ENCODE measurements at places on chromosomes 6 and 20.

DNA sequence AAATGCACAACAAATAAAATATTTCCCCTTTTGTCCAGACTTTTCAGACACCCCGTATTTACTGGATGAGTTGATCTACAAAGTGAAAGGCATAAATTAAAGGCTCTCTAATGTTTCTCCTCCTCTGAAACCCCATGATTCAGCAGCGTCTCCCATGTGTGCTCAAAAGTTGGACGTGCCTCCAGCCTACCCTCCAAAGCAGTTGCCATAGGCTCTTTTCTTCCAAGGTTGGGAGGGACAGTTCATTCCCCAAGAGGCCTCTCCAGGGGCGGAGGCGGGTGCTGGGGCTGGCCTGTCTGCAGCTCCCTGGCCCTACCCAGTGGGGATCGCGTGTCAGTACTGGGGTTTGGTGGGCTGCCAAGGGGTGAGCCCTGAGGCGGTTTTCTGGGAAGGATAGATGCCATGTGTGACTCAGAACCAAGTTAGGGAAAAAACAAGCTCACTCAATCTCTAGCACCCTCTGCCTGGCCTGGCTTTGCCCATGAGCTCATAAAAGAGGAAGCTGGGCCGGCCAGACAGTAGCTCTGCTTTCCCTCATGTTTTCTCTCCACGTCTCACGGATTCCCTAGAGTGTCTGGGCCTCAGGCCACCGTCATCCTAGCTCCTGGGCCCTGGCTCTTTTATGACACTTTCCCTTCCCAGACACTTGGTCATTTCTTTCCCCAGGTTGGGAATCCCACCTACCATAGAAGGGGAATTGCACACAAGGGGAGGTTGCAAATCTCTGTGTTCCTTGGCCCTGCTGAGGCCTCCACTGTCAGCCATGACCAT lies 8.0 kb upstream of the IER3 start:
- no peak for DNase-seq

- DNase-seq: no peak
These were observed 112.1 kb downstream of the ASXL1 start for GRCh38 chr20:32470025-32470861.

- no peak for DNase-seq
These were observed 4.1 kb upstream of the KCNQ5 start for GRCh38 chr6:72617721-72618120.

DNA sequence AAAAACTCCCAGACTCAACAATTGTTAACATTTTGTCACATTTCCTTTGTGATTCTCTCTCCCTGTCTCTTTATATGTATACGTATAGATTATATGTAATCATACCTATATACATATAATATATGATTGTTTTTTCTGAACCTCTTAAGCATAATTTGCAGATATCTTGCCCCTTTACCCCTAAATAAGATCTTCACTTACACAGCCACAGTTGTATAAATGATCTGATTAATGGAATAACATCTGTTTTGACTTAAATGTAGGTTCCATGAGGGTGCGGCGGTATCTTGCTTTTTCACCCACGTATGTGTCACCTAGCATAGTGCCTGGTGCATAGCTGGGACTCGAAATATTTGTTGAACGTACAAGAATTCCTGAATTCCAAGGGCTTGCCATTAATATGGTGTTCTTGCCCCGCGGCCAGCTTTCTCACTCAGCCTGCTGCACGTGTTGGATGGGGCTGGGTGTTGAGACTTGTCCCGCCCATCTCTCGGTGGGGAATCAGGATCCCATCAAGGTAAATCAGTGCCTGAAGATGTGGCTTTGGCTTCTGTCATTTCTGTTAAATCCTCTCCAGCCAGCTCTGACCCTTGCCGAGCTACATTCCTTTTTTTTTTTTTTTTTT lies 10.4 kb upstream of the MANBAL start:
- DNase-seq: no peak

- DNase-seq: no peak
These were observed 36.5 kb upstream of the CST7 start for GRCh38 chr20:24912397-24913075.

DNA sequence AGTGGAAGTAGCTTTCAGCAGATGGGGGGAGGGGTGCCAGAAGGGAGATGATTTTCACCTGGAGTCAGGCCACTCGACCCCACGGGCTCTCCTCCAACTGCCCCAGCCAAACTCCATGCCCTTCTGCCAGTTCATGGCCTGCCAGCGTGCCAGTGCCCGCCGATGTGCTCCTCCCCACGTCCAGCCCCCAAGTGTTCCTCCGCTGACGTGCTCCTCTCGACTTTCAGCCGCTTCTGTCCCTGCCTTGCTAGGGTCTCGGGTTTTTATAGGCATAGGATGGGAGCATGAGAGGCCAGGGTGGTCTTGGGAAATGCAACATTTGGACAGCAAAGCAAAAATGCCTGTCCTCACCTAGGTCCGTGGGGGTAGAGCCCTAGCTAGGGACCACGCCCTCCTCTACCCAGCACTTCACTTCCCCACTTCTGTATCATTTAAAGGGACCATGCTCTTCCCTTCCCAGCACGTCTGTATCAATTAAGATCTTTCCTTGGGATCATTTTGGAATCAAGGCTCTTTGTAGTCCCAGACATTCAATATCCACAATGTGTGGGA lies 54.4 kb downstream of the PRND start:
- DNase-seq: no peak

GRCh38 chr6:85394853-85395538 lies 54.9 kb upstream of the NT5E start:
- DNase-seq: no peak

GRCh38 chr6:136016228-136017225 lies 165.0 kb downstream of the PDE7B start:
- no peak for DNase-seq

GRCh38 chr6:168706471-168707177 lies 265.6 kb downstream of the SMOC2 start:
- no peak for DNase-seq

DNA sequence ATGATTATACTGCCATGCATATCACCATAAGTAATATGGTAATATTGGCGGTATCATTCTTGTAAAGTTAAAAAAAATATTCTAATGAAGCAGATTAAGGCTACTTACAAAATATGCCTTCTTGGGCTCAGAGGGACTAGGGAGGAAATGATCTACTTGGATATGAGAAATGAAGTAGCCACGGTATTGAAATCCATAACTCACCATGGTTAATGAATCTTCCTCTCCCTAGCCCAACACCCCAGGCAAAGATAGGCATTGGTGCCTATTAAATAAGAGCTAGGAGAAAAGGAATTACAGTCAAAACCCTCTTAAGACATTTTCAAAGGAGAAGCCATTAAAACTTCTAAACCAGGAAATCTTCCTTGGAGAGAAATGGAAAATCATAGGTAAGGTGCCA lies 280.5 kb downstream of the TFAP2B start:
- no peak for DNase-seq

GRCh38 chr20:35012227-35013069 lies 56.8 kb downstream of the MYH7B start:
- no peak for DNase-seq

- DNase-seq: no peak
These were observed 4.1 kb downstream of the ANGPT4 start for GRCh38 chr20:911882-912600.

- no peak for DNase-seq
These were observed 303.9 kb upstream of the DEFB112 start for GRCh38 chr6:50353603-50354002.

DNA sequence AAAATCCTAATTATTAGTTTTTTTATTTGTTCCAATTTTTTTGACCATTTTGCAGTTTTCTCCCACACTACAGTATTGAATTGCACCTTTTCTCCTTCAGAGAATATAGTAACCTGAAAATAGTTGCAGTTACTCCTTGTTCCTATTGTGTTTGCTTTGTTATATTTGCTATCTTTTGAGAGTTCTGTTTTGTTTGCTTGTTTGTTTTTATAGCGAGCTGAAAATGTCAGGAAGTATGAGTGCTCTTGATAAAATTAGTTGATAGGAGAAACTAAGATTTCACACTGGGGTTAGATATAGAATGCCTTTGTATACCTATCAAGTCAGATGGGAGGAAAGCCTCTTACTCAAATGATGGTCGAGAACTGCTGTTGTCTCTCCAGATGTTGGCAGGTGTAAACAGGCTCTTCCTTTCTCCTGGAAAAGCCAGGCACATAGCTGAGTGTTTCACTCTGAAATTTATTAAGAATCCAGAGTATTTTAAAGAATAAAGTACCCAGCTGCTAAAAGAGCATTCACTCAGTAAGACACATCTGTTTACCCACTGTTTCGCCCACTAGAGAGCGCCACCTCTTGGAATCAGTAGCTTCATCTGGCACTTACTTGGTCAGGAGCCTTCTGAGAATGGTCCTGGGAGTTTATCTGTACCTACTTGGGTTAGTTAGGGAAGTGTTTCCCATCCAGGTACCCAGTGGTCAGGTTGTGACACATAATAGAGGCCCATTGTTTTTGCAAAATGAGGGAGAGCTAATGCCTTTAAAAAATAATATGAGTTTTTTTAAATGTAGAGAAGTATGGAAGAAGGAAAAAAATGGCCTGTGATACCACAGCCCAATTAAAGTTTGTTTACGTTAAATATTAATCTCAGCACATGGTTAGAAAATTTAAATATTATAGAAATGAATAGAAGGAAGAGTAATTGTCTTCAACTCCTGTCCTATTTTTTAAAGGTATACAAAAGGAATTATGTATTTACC lies 11.2 kb downstream of the NT5DC1 start:
- no peak for DNase-seq

- no peak for DNase-seq
These were observed 179.3 kb downstream of the BMP7 start for GRCh38 chr20:57087102-57087501.

GRCh38 chr20:24499472-24499871 lies 30.0 kb downstream of the SYNDIG1 start:
- DNase-seq: no peak

- DNase-seq: no peak
These were observed 107.2 kb upstream of the SASH1 start for GRCh38 chr6:148235446-148235845.

- no peak for DNase-seq
These were observed 202.6 kb downstream of the DTNBP1 start for GRCh38 chr6:15460110-15460727.

DNA sequence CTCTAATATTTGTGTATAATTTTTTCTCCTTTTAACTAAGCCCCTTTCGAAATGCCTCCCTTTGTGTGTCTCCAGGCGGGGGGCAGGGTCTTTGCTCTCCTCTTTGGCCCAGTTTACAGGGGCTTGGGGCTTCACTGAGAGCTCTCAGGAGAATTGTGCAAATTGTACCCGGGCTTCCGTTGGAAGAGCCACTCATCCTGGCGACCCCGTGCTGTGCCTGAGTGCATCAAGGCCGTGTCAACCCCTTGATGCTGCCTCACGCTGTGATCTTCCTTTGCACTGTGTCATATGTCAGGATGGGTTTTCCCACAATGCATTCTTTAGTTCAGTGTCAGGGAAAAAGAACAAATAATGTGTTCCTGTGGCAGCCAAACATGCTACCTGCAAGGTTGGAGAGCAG lies 118.0 kb upstream of the POU3F2 start:
- no peak for DNase-seq

DNA sequence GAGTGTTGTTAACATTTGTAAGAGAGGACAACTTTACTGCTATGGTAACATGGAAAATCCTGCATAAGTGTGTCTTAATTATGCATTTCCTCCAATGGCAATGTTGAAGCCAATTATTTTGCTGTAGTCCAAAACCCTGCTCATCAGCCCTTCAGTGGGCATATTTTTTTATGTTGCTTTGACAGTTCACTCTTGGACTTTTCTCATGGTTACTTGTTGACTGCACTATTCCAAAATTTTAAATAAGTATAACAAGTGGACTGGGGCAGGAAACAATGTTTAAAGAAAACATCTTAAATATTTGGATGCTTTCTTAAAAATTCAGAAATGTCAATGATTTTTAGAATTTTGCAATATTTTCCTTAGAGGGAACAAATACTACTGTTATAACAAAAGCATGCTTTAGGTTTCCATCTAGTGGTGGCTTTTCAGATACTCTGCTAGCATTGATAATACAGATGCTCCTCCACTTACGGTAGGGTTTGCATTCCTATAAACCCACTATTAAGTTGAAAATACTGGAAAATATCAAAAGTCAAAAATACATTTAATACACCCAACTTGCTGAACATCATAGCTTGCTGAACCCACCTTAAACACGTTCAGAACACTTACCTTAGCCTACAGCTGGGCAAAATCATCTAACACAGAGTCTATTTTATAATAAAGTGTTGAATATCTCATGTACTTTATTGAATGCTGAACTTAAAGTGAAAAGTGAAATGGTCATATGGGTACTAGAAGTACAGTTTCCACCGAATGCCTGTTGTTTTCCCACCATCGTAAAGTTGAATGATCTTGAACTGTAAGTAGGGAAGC lies 86.4 kb downstream of the ADGRG6 start:
- DNase-seq: no peak

DNA sequence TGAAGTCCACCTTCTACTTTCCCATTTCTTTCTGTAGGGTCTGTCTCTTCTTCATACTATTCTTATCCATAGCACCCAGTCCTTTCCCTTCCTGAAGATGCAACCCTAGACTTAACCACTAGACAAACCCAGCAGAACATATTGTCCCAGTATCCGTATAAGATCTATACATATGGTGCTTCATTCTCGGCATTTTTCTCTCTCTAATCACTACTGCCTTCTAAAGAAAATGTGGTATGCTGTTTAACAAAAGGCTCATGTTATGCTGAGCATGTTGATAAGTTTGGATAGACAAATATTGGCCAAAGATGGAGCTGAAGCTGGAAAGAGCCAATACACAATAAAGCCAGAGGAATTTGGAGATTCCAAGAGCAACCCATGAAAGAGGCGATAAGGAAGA lies 212.6 kb downstream of the MAFB start:
- no peak for DNase-seq

GRCh38 chr6:7126754-7127153 lies 19.0 kb downstream of the RREB1 start:
- no peak for DNase-seq

- DNase-seq: no peak
These were observed 1.7 kb downstream of the ARHGAP40 start for GRCh38 chr20:38603286-38603685.

GRCh38 chr6:29917857-29918256 lies 24.5 kb upstream of the HLA-A start:
- no peak for DNase-seq

GRCh38 chr6:126380072-126380583 lies 40.2 kb downstream of the CENPW start:
- no peak for DNase-seq

DNA sequence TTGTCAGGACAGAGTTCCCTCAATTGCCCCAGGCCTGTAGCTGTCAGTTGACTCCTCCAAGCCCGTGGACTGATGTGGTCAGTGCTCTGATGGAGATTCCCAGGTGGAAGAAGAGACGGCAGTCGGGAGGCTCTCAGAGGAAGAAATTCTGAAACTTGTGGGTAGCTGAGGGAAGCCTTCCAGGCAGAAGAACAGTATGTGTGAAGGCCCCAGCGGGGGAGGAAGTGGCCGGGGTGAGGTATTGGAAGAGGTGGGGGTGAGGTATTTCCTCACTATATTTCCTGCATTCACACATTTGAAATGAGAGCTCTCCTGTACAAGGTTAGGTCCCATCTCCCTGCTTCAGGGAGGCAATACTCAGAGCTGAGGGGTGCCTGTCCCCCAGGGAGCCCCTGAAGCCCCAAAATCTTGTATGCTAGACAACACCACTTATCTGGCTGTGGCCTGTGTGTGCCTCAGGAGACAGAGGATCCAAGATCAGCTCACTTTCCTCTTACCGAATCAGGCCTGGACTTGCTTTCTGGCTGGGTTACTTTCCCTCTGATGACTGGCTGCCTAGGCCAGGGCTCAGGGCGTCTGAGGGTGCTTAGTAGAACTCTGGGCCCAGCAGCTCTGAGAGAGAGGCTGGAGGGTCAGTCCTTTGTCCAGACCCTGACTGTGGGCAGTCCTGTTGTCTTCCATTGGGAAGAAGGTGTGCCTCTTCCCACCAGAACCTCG lies 49.3 kb upstream of the MYL9 start:
- peak; percentile 40 for DNase-seq

All from stimulated activated CD8-positive, alpha-beta memory T cell treated with anti-CD3 and anti-CD28 coated beads, Interleukin-2, amount 100 ng/mL, for 1 hour (primary cell).